RCC 7860 (cell line): ENCODE measurements at places on chromosomes 7 and 10.

DNA sequence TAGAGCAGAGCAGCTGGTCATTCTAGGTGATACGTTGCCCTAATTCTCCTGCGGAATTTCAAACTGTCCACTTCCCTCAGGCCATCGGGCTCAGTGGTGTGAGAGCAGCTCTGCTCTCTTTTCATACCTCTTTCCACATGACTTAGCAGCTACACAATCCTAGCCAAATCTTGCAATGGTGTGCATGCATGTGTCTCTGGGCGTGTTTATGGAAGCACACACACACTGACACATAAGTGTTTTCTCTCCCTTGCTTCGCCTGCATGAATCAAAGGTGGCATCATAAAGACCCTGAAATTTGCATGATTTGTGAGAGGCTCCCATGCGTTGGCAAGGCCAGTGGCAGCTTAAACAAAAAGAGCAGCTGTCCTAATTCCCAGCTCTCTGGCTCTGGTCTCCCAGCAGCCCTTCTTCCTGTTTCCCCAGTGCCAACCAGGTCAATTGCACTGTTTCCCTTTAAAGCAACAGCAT lies 1189.5 kb downstream of the GATA3 start:
- no peak for DNase-seq

DNA sequence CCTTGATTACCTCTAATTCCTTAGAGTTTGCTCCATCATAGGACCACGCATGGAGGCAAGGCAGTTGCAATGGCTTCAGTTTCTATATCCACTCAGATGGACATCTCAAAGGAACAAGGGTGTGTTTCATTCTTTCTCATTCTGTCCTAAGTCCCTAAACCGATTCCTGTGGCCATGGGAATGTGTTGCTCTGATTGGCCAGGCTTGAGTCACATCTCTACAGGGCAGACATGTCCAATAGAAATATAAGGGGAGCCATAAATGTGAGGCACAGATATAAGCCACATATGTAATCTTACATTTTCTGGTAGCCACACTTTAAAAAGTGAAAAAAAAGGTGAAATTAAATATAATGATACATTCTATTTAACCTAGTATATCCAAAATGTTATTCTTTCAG lies 16.9 kb upstream of the DLD start:
- no peak for DNase-seq

- no peak for DNase-seq
Observed at GRCh38 chr7:156906200-156906649, 13.2 kb upstream of the LMBR1 start.

GRCh38 chr7:115047958-115048720 lies 126.2 kb downstream of the MDFIC start:
- no peak for DNase-seq

DNA sequence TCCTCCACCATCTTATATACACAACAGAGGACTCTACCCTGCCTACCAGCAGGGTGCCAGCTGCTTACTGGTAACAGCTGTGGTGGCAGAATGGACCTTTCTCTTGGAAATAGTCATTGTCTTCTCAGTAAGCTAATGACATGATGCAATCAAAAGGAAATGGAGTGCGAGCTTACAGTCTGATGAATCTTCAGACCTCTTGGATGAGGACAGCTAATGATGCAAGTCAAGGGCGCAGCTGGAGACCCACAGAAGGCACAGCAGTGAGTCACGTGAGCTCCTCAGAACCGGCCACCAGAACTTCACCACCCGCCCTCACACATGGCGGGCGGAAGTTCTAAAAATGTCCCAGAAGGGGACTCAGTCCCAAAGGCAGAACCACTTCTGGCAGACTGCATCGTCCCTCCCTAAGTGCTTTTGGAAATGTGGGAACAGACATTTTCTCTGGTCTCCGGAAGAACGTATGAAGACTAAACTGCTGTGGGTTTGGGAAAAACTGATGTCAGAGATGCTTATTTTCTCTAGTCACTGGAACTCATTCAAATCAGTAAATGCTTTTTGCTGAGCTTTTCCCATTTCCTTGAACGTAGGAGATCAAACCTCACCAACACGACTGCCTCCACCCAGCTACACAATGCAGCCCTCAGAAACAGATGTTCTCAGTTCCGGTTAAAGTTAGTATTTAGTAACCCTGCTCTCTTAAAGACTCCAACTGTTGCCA lies 96.4 kb downstream of the FAS start:
- no peak for DNase-seq

- DNase-seq, result no peak
Observed at GRCh38 chr10:84108797-84109196, 30.5 kb upstream of the GHITM start.

- DNase-seq, result peak; percentile 72
Observed at GRCh38 chr10:112955582-112956421, 5.8 kb downstream of the TCF7L2 start.

DNA sequence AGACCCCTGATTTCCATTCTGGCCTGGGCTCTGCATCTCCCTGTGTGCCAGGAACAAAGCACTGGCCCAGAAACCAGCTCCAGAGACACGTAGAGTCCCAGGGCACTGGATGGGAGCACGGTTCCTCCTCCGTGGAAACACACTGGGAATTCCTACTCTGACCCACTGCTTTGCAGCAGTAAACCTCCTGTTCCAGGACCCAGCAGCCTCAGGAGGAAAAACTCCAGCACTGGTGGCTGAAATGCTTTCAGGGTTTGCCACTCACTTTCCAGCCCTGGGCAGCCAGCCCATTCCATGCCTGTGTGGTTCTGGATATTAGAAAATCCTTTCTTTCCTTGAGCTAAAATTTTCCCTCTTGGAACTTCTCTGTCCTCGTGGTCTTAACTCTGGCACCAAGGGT lies 58.0 kb downstream of the FAM171A1 start:
- no peak for DNase-seq

GRCh38 chr10:16867556-16867955 lies 50.3 kb upstream of the RSU1 start:
- DNase-seq, result peak; percentile 22

- no peak for DNase-seq
Observed at GRCh38 chr7:143384661-143385631, 3.8 kb downstream of the ZYX start.

GRCh38 chr10:102801496-102801895 lies 35.7 kb downstream of the CYP17A1 start:
- no peak for DNase-seq
